ENCODE measurements at places on chromosomes 2 and 18.

GRCh38 chr18:60684843-60685513 is 312.4 kb upstream of the MC4R start:
- no peak for DNase-seq

GRCh38 chr2:70141212-70141901 is 49.5 kb downstream of the C2orf42 start:
- DNase-seq: no peak

GRCh38 chr2:99072551-99072950 is 69.0 kb upstream of the C2orf15 start:
- DNase-seq: no peak

GRCh38 chr2:176419591-176420071 is 150.4 kb downstream of the MTX2 start:
- DNase-seq: no peak

DNA sequence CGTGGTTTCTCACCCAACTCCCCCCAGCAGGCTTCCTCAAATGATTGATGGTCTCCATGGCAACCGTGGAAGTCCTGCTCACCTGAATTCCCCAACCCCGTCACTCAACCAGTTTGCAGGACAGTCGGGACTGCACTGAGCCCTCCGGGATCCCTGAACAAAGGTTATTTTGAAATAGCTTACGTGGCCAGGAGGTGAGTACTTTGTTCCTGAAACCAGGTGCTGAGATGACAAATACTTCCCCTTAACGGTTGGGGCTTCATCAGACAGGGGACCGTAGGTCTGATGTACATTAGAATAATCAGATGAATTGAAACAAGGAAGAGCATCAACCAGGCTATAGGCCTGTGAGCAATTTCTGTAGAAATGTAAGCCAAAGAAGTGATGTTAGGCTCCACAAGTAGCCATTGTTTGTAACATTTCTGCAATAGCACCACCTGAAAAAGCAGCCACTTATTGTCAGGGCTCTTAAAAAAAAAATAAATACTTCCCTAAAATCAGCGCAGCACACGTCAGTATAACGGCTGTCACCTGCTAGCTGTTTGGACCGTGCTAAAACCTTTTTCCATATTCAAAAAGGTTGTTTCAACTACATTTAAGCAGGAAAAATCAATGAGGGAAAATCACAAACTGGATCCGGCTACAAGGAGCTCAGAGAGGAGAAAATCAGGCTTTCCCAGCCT is 206.4 kb upstream of the ID2 start:
- no peak for DNase-seq

- DNase-seq: no peak
These were observed 20.5 kb downstream of the RAB11FIP5 start for GRCh38 chr2:73092146-73092783.

DNA sequence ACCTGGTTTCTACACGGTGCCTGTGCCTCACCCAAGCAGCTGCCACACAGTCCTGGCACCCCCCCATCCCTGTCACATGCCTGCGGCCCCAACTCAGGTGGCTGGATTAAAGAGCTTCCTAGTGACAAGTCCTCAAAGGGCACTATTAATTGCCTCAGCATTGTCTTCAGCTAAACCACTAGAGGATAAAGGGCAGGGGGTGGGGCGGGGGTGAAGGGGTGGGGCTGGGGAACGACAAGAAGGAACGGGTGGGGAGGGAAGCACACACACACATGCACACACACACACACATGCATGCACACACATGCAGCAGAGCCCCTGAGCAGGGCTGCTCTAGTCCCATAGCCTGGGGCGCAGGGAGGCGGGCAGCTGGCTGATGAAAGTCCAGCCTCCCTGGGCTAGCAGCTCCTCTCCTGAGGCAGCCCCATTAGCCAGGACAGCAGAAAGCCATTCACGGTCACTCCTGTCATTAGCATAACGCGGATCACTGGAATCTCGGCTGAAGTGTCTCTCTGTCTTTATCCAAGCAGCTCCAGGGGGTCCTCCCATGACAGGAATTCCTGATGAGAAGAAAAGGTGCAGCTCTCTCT is 7.4 kb upstream of the TEX261 start:
- DNase-seq: no peak

DNA sequence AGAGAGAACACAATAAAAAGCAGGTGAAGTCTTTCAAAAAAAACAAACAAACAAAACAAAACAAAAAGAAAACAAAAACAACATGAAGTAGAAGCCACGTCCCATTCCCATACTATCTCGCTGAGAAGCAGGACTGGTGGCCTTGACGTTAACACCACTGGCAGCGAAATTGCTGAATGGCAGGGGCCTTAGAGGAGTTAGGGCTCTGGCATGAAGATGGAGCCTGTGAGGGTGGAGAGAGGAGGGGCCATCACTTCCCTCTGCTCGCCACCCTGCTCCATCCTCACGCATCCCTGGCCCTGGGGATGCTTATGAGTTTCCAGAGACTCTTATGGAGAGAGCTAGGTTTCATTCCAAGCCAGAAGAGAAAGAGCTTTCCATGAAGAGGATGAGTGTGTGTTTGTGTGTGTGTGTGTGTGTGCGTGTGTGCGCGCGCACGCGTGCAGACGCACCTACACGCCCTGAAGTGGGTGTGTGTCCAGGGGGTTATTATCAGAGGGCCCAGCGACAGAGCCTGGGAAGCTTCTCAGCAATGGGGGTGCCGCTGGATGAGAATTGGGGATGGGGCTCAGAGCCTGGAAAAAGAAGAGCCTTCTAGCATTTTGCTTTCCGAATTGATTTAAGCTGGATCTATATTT is 20.4 kb upstream of the IMPA2 start:
- DNase-seq: no peak

- no peak for DNase-seq
These were observed 71.2 kb downstream of the TLK1 start for GRCh38 chr2:171089489-171089888.

- peak; percentile 5 for DNase-seq
These were observed 42.9 kb upstream of the TUBA3E start for GRCh38 chr2:130241041-130241707.

DNA sequence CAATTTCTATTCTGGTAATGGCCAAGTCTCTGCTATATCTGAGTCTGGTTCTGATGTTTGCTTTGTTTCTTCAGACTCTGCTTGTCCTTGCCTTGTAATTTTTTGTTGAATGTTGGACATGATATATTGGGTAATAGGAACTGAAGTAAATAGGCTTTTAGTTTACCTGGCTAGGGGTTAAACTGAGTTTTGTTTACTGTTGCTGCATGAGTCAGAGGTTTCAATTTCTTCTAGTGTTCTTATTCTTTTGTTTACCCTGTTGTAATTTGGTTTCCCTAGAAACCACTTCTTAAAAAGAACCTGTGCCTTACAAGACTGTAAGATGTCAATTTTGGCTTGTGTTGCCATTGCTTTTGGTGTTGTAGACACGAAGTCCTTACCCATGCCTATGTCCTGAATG is 285.0 kb upstream of the KCNH7 start:
- no peak for DNase-seq

DNA sequence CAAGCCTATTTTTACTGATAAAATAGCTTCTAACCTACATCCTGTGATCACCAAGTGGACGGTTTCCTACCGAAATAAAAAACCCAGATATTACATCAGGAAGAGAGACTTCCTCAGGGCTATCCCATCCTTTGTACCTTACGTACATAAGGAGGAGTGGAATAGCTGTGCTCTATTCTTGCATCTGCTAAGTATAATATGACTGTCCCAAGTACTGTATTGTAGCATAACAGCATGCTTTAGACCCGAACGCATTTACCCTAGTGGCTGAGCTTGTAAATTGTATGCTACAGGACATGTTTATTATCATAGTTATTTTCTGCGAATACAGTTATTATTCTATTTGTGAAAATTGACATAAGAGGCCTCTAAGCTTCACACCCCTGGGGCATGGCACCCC is 302.4 kb downstream of the CLIP4 start:
- no peak for DNase-seq

- no peak for DNase-seq
These were observed 304.2 kb downstream of the EPHA4 start for GRCh38 chr2:221267773-221268425.

GRCh38 chr18:79706658-79707057 is 27.1 kb downstream of the CTDP1 start:
- DNase-seq: no peak

DNA sequence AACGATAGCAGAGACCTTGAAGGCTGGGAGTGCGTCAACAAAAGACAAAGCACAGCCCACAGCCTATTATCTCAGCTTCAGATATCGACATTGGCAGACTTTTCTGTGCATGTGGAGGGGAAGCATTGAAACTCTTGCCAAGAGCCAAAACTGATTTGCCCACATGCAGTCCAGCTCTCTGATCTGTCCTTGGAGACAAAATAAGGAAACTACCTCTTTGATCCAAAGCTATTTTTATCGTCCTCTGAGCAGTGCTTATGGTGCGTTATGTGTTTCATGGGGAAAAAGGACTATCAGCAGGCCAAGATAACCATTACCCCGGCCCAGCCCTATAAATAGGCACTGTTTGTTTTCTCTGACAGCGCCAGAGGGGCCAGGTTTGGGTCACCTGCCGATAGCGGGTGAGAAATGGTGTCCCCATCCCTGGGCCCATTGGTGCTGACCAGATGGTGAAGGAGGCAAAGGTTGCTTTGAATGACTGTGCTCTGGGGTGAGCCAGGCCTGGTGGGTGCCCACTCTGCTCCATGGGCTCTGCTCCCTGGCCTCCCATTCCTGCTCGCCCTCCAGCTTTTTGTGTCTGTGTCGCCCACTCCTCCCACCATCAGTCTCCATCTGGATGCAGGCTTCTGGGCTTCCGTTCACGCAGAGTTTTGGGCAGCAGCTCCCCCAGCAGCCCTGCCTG is 176.1 kb upstream of the HS6ST1 start:
- no peak for DNase-seq

DNA sequence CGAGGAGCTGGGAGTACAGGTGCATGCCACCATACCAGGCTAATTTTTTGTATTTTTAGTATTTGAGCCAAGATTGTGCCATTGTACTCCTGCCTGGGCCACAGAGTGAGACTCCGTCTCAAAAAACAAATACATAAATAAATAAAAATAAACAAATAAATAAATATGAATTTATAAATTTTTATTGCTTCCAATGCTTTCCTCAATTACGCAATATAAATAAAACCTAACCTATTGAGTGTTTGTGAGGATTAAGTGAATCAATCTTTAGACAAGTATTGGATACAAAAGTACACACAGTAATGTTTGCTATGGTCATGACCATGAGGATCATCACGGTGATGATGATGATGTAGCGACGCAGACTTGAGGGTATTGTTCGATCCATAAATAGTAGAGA is 257.4 kb downstream of the ASXL3 start:
- no peak for DNase-seq

- no peak for DNase-seq
These were observed 313.2 kb downstream of the GBX2 start for GRCh38 chr2:235855011-235855410.

- DNase-seq: no peak
These were observed 168.8 kb downstream of the TXNL1 start for GRCh38 chr18:56469582-56469981.

DNA sequence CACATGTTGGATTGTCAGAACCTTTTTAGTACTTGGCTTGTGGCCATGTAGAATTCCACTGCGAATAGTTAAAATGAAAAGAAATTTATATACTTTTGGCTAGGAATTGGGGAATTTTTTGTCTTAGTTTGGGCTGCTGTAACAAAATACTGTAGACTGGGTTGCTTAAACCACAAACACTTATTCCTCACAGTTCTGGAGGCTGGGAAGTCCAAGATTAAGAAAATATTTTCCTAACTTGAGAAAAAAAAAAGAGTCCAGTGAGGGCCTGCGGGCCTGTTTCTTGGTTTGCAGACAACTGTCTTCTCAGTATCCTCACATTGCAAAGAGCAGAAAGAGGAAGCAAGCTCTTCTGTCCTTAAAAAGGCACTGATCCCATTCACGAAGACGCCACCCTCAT is 81.9 kb downstream of the CD226 start:
- no peak for DNase-seq

GRCh38 chr2:62450716-62451191 is 55.2 kb downstream of the TMEM17 start:
- DNase-seq: no peak

- no peak for DNase-seq
These were observed 802.6 kb upstream of the CELF4 start for GRCh38 chr18:38368246-38368645.

- DNase-seq: no peak
These were observed 120.0 kb downstream of the DOCK10 start for GRCh38 chr2:224922142-224922727.

DNA sequence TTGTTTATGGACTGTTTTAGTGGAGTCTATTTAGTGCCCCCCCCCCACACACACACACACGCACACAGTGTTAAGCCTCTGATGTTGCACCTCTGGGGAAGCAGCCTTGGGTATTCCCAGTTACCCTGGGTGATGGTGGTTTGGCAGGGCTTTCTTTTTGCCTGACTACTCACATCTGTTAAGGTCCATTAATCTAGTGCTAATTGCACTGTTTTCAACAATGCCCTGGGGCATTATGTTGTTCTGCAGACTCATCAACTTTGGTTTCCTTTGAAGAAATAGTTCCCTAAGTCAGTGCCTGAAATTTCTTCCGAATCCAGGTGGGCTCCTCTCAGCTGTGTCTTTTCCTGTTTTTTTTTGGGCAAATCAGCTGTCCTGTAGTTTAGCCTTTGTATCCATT is 34.7 kb downstream of the SPOPL start:
- DNase-seq: no peak

DNA sequence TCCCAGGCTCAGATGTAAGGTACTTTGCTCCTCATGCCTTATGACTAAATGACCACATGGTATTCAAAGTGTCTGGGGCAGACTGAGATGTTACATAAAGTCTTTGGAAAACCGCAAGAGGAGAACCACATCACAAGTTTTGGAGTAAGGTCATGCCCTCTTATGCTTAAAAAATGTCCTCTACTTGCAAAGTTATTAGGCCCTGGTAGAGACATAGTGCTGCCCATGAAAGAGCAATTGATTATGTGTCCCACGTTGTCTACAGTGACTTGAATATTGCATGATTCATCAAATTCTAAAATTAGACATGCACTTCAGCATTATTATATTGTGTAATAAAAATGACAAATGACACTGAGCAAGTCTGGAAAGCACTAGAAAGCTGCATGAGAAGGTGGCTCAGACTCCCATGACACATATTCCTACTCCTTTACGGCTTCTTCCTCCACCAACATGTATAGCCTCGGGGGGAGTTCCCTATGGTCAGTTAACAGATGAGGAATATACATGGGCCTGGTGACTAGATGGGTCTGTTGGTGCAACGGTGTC is 602.6 kb upstream of the VRK2 start:
- no peak for DNase-seq

- DNase-seq: no peak
These were observed 46.1 kb upstream of the SH3BP4 start for GRCh38 chr2:234905547-234906265.

DNA sequence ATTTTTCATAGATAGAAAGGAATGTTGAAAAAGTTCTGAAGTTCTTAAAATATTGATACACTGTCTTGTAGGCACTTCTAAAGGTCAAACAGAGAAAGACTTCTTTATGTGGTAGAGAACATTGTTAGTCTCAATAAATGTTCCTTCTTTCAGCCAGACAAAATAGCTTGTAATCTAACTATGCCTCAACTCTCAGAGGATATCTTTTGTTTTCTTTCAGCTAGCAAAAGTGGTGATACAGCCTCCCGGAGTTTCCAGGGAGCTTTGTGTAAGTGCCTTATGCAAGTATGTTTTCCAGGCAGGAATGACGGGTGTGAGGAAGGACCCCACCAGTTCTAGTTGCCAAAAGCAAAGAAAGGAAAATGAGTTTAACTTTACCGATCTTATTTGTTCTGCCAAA is 452.1 kb upstream of the ST6GAL2 start:
- DNase-seq: no peak

GRCh38 chr2:149994057-149994728 is 406.6 kb upstream of the MMADHC start:
- peak; percentile 53 for DNase-seq

Data from T1000 (cell line).